ENCODE measurements at places on chromosomes 6 and 20.
A peak's percentile ranks its signal among the peaks of the same experiment; 100 is the strongest.

DNA sequence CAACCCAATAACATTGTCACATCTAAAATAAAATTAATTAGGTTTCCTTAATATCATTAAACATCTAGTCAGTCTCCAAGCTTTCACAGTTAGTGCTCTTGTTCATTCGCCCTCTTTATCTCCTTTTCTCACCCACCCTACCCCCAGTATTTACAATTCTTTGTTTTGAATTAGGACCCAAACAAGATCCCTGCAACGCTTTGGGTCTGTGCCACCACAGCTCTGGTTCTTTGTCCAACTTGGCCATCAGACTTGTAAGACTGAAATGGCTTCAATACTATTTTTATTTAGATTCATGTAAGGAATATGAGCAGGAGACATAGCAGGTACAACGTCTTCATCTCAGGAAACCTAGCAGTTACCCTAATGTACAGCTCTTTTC lies 276.5 kb downstream of the CDKAL1 start:
- DNase-seq, result no peak

- no peak for DNase-seq
Observed at GRCh38 chr6:88157106-88157505, 9.0 kb downstream of the CNR1 start.

- DNase-seq, result no peak
Observed at GRCh38 chr20:64212755-64213154, 42.8 kb upstream of the PCMTD2 start.

DNA sequence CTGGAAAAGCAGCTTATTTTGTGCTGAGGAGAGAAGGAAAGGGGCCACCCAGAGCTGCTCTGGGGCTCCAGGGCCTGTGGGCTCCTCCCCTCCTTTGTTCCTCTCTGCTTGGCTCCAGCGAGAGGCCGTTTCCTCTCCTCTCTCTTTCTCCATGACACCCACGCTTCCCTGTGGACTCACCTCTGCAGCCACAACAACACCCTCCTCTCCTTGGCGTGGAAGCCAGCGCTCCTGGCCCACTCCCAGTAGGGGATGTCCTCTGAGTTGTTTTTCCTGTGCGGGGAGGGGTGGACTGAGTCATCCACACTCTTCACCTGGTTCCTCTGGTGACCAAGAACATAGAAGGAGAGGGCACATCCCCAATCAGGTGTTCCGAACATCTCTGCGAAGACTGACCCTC lies 4.9 kb upstream of the CDSN start:
- no peak for DNase-seq

GRCh38 chr6:25327432-25327831 lies 48.3 kb downstream of the CARMIL1 start:
- DNase-seq, result no peak

GRCh38 chr6:42316981-42317380 lies 99.3 kb upstream of the MRPS10 start:
- DNase-seq, result no peak

- no peak for DNase-seq
Observed at GRCh38 chr6:110537208-110538123, 61.1 kb upstream of the SLC22A16 start.

- DNase-seq, result no peak
Observed at GRCh38 chr20:4581838-4582237, 139.9 kb upstream of the PRND start.

GRCh38 chr20:44109951-44110361 lies 77.0 kb downstream of the JPH2 start:
- no peak for DNase-seq

DNA sequence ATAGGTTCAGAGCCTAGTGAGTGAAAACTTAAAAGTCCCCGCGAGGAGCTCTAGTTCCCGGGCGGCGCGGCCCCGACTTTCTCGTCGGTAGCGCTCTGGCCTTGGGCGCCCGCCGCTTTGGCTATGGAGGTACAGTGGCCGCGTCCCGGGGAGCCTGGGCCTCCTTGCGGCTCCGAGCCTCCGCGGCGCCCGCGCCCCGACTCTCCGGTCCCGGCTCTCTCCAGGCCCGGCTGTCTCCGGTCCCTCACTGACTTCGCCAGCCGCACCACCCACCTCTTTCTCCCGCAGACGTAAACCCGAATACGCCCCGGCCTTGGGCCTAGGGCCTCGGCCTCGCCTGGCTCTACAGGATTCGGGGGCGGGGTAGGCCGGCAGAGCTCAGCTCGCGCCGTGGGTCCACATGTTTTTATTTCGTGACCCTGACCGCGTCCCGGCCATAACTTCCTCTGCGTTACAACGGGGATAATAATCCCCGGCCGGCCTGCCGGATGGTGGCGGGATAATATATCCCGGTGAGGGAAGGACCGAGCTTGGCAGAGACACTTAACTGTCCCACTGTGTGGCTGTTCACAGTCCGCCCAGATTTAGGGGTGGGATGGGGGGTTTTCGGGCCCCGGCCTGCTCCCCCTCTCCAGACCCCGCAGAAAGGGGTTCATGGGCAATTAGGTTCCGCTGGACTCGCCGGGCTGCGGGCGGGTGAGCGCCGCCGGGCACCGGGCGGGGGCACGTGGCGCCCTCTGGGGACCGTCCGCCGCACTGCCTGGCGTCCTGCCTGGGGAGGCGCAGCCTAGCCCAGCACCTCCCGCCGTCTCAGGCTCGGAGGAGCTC lies 10.0 kb upstream of the TBX18 start:
- DNase-seq, result no peak

DNA sequence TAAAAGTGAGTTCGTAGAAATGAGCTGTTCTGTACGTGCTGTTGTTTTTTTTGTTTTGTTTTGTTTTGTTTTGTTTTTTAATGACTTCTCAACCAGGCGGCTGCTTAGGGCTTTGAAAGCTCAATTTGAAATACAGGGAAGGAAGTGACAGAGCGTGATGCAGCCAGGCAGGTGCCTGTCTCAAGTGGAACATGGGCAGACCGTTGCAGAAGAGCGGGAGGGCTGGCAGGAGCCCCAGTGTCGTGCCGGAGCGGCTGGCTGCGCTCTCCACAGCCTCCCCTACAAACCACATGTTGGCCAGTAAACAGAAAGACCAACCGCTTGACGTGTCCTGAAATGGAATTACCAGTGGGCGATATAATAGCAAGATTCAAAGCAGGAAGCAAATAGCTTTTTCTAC lies 164.9 kb upstream of the RREB1 start:
- DNase-seq, result no peak

DNA sequence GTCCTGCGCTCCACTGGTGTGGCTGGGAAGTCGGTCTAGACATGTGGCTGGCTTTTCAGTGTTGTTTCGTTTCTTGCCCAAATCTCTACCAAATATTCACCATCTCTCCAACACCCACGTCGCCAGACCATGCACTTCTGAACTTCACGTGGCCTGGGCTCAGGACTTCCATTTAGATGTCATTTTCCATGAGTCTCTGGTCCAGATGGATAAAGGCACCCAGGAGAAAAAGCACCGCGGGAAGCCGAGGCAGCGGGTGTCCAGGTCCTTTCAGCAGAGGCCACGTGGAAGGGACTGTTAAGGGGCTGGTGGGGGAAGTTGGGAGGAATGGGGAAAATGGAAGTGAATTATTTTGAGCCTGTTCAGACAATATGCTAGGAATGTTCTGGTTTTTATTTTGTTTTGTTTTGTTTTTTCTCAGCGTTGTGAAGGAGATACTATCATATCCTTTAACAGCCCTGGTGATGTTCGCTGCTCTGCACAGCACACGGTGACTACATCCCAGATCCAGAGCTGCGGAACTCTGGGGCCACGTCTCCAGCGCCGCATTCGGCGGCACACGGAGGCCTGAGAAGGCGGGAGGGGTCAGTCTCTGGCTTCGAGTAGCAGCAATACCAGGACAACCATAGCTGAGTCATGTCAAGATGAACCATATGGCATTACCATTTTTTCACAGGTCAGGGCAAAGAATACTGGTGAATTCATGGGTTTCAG lies 230.3 kb downstream of the THBS2 start:
- DNase-seq, result no peak

GRCh38 chr6:126077810-126078776 lies 91.8 kb downstream of the TRMT11 start:
- no peak for DNase-seq

- DNase-seq, result no peak
Observed at GRCh38 chr20:33859751-33860150, 48.6 kb downstream of the CHMP4B start.

GRCh38 chr6:29627755-29628418 lies 5.1 kb downstream of the GABBR1 start:
- DNase-seq, result no peak

DNA sequence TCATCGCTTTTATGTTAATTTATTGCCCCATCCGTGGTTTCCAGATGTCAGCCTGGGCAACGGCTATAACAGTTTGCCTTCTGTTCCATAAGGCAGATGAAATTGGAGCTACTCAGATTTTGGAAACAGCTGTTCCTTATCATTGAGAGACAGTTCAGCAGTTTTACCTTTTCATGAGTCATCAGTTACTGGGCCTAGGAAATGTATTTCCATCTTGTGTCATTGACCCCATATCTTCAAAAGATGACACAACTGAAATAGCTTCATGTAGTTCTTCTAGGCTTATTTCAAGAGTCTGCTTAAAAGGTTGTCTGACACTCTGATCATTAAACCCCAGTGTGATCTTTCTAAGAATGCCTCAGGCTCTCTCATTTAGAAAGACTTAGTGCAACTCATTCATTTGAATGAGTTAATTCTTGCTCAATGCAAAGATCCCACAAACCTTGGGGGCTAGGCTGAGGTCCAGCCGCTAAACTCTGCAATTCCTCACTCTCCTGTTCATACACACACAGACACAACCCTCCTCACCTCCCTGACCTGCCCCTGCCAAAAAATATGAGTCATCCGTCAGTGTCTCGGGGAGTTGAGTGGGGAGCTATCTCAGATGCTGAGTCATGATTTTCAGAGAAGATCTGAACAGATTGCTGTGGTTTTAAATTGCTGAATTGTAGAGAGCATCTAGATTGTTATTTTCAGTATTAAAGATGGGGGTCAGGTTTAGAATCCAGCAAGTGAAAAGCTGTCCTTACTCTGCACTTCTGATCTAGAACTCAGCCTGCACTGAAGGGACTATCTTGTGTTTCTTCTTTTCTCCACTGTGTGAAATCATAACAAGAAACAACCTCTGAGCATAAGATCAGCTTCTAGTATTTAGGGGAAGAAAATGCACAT lies 61.8 kb downstream of the RPP40 start:
- peak; percentile 28 for DNase-seq

DNA sequence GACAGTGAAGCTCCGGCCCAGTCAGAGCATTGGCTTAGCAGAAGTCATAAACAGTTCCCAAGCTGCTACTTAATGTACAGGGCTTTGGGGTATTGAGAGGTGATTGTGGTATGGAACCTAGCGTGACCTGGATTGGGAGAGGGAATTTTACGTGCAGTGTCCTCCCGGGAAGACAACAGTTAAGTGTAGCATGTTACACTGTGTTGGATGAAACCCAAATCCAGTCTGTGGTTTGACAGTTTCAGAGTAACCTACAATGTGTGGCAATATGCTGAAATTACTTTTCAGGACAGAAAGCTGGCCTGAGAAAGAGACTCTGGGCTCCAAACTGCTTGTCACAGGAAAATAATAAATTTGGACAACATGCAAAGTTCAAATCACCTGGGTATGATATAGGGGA lies 28.1 kb upstream of the RALGAPA2 start:
- DNase-seq, result no peak

DNA sequence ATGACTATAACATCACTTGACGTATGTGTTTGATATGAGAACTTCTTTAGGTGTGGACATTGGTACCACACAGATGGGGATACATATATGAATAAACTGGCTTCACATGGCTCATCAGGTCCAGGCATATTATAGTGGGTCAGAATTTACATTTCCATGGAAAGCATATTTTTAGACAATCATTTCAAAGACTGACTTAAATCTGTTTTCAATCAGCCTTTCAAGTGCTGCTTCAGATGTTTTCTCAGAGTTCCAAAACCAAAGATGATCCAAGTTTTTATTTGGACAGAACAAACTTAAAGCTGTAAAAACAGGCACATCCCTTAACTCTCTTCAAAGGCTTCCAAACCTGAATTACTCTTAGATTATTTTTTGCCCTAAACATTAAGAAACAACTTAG lies 88.1 kb downstream of the PRSS35 start:
- DNase-seq, result no peak

GRCh38 chr20:62158088-62158400 lies 14.5 kb downstream of the SS18L1 start:
- no peak for DNase-seq

DNA sequence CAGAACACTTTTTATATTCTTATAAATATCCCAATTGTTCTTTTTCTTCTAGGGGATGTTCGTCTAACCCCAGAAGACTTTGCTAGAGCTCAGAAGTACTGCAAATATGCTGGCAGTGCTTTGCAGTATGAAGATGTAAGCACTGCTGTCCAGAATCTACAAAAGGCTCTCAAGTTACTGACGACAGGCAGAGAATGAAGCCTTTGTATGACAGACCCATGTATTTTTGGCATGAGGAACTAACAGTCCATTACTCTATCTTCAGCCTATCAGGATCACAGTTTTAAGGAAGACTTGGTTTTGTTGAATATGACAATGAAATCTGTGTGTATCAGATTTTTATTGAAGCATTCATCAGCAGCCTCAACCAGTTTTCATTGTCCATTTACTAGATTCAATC lies 71.4 kb downstream of the VTA1 start:
- no peak for DNase-seq

DNA sequence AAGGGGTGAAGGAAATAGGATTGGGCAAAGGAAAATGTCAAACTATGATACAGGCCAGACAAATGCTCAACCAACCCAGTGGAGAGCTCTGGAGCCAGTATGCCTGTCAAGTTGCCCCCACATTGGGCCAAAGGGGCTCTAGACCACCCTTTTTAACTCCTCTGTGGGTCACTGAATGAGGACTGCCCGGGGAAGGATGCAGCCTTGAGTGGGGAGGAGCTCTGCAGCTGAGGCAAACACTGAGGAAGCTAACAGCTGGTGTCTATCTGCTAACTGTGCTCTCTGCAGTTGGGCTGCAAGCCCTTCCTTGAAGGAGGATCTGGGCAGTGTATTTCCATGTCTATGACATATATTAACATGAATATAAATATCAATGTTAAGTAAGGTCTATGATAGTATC lies 98.4 kb upstream of the PRSS16 start:
- no peak for DNase-seq

DNA sequence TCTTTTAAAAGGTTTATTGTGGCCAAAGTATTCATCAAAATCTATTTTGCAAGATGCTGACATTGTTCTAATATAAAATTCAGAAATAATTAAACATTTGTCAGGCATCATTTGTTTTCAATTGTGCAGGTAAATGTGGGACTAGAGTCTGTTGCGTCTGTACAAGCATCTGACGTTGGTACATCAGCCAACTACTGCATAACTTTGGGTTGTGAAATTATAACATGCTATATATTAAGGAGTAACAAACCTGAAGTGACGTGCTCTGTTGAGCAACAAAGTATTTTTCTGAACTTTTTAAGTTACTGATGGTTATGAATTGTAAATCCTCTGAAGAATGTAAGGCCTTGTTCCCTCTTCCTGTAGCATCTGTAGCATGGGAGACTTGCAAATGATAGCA lies 66.0 kb downstream of the RNF182 start:
- DNase-seq, result no peak

DNA sequence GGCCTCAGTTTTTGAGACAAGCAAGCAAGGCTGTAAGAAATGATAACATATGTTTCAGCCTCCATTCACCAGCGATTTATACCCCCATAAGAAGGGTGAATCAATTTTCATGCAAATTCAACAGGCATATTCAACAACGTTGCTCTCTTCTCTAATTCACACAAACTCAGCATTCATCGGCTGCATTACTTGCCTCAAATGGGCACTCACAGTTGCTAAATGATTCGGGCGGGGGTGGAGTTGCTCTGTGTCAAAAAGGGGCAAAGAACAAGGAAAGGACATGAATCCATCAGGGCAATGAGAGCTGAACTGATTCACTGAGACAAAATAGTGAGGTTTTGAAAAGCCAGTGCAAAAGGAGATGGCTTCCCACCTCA lies 9.0 kb downstream of the MOXD1 start:
- no peak for DNase-seq

- no peak for DNase-seq
Observed at GRCh38 chr6:109417646-109418045, 22.8 kb downstream of the PPIL6 start.

Measured in stimulated activated CD4-positive, alpha-beta T cell treated with anti-CD3 and anti-CD28 coated beads, Interleukin-15, amount 100 ng/mL, for 48 hours (primary cell).